ENCODE measurements at places on chromosomes 16 and 17. TPM values are rescaled to one million over a fixed set of nuclear protein-coding genes. Genes with fewer than 3 reads are reported as not detected.

GRCh38 chr17:34398990-34399389 is 36.0 kb upstream of the CCL1 start:
- no peak for DNase-seq

- no peak for DNase-seq
Measured at GRCh38 chr16:58056580-58056979, 31.0 kb downstream of the MMP15 start.

DNA sequence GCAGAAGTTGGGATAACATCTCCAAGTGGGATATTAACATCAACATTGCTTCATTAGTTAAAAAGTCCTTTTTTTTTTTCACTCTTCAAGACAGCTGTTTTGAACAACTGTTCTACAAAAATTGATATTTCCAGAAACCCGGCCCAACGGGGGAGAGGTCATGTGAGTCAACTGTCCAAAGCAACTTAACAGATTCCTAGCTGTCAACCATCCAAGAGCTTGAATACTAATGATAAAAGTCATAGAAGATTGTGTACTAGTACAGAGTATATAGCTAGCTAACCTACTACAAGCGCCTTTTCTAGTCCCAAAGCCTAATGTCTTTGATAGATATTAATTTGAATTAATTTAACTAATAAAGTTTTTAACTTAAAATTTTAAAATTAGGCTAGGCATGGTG is 172.0 kb downstream of the CYB561 start:
- DNase-seq = no peak

Gene PRCD
- total RNA-seq = 0.92 TPM

GRCh38 chr16:87790292-87791100 is 24.7 kb upstream of the KLHDC4 start:
- peak; percentile 67 for DNase-seq

DNA sequence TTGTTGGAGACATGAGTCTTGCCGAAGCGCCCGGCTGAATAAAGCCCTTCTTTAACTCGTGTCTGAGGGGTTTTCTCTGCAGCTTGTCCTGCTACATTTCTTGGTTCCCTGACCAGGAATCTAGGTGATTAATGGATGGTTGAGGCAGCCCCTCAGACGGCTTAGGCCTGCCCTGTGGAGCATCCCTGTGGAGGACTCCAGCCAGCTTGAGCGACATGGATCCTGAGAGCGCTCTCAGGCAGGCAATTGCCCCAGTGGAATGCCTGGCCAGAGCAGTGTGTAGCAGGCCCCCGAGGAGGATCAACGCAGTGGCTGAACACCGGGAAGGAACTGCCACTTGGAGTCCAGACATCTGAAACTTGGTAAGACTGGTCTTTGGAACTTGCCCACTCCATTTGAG is 17.3 kb upstream of the ENDOV start:
- no peak for DNase-seq

- peak; percentile 48 for DNase-seq
Measured at GRCh38 chr16:1884155-1884760, 12.3 kb upstream of the MEIOB start.

Gene SLC52A1
- total RNA-seq = 2.4 TPM

Gene ITGAL
- total RNA-seq = 7.3 TPM

DNA sequence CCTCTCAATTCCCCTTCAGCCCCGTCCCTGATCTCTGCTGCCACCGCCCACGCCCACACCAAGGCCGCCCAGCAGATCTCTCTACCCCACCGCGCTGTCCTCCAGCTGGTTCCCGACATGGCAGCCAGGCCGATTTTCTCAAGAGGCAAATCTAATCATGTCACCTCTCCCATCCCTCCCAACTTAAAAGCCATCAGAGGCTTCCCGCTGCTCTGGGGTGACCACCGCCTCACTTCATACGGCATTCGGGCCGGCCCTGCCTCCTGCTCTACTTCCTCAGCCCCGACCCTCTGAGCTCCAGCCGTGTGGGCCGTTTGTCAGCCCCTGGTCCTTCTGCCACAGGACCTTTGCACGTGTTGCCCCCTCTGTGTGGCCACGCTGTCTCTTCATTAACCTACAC is 63.2 kb downstream of the RPH3AL start:
- no peak for DNase-seq

GRCh38 chr17:633641-634101 is 81.0 kb downstream of the VPS53 start:
- DNase-seq = peak; percentile 51

Gene CD300LF
- total RNA-seq = 0.82 TPM

GRCh38 chr17:55577687-55578086 is 66.4 kb upstream of the SMIM36 start:
- no peak for DNase-seq

- DNase-seq = no peak
Measured at GRCh38 chr16:81515281-81515680, 70.7 kb downstream of the CMIP start.

GRCh38 chr16:14444979-14445810 is 184.9 kb downstream of the PARN start:
- no peak for DNase-seq

DNA sequence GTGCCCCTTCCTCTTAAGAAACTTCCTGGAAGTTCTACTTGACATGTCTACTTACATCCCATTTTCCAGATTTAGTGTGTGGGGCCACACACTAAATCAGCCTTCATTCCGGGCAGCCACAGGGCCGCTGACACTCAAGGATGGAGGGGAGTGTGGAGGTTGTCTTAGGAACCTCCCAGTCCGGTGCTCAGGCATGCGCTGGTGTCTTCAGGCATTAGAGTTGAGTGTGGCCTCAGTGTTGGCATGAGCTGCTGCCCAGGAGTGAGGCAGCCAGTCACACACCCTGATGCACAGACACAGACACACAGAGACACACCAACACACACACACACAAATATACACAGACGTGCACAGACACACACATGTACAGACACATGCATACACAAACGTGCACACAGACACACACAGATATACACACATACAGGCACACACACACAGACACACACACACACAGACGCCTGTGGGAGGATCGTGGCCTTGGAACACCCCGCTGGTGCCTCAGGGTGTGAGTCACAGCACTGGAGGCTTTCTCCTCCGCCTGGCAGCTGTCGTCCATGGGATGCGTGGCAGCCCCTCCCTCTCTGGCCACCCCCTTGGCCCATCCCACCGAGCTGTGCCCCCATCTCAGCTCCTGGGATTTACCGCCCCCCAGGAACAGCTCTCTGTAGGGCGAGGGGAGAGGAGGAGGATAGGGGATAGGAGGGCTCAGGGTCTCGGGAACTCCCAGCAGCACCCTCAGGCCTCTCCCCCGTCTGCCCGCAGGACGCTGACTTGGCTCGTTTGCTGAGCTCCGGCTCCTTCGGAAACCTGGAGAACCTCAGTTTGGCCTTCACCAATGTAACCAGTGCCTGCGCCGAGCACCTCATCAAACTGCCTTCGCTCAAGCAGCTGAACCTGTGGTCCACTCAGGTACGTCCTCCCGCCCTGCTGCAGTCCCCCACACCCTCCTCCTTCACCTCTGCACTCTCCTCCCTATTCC is 75.6 kb upstream of the PLCG2 start:
- no peak for DNase-seq

Gene KRT32
- not detected for total RNA-seq

- no peak for DNase-seq
Measured at GRCh38 chr17:30570596-30571265, 93.5 kb downstream of the GOSR1 start.

DNA sequence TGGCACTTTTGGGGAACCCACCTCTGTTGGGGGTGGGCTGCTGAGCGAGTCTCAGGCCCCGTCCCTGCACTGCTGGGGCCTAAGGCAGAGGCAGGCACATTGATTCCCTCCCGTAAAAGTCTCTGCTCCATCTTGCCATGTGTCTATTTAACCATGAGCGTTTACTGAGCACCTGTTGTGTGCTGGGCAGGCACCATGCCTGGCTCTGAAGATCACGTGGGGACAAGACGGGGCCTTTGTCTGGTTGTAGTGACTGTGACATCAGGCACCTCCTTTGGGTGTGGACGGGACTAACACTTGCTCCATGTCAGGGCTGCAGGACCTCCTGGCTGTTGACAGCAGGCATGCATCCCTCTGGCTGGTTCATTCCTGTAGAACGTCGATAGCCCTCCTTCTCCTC is 204.7 kb upstream of the CIBAR2 start:
- DNase-seq = no peak

Gene STH
- not detected for total RNA-seq

Gene HBQ1
- not detected for total RNA-seq

- DNase-seq = no peak
Measured at GRCh38 chr16:81071805-81072204, 5.2 kb downstream of the C16orf46 start.

Gene PERCC1
- total RNA-seq = not detected

- DNase-seq = no peak
Measured at GRCh38 chr17:29168079-29168758, 12.0 kb downstream of the MYO18A start.

Gene CBFA2T3
- 10.5 TPM for total RNA-seq

GRCh38 chr17:76683921-76684745 is 26.6 kb downstream of the MXRA7 start:
- DNase-seq = no peak

DNA sequence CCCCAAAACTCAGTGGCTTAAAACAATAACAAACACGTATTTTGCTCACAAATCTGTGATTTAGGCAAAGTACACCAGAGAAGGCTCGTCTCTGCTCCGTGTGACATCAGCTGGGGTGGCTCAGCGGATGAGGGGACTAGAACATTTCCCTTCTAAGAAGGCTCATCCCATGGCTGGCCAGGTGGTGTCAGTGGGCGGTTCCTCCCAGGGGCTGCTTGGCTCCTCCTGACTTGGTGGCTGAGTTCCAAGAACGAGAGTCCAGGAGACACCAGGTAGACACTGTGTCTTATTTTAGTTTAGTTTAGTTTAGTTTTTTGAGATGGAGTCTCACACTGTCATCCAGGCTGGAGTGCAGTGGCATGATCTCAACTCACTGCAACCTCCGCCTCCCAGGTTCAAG is 5.6 kb upstream of the CHMP6 start:
- no peak for DNase-seq

Gene FOXN1
- 0.36 TPM for total RNA-seq
